ENCODE measurements at places on chromosomes 12 and 14.

DNA sequence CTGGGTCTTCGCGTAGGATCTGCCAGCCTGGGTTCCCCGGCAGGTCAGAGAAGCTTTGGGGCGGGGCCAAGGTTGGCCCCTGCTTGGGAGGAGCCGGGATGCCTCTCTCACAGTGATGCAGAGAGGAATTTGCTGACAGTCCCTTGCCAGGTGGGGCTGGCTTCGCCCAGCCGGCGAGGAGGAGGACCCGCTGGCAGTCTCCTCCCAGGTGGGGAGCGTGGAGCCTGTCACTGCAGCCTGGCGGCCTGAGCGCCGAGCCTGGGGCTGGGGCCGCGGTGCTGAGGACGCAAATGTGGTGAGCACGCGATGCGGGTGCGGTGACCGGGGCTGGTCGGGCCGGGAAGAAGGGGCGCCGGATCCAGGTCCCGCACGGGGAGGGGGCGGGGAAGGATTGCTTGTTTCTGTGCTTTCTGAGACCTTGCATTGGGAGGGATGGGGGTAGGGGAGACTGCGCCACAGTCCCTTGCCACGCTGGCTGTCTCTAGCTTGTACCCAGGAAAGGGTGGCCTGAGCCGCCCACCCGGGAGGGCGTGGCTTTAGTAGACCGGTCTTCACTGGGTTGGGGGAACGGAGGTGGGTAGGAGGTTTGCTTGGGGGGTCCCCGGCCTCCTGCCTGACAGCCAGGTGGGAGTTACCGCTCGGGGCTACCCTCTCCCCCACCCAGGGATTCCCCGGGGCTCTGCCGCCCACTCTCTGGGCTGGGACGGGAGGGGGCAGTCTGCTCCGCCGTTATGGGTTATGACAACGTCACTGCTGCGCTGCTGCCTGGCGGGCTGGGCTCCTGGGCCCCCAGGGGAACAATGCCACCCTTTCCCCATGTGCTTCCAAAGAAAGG lies at the start of gene TMEM63C:
Gene TMEM63C, plus strand, starts transcription at position 196 of the 835 bp plus-strand sequence. CDS start 37,016 bp downstream, outside the sequence.
- DNase-seq = peak; percentile 44

DNA sequence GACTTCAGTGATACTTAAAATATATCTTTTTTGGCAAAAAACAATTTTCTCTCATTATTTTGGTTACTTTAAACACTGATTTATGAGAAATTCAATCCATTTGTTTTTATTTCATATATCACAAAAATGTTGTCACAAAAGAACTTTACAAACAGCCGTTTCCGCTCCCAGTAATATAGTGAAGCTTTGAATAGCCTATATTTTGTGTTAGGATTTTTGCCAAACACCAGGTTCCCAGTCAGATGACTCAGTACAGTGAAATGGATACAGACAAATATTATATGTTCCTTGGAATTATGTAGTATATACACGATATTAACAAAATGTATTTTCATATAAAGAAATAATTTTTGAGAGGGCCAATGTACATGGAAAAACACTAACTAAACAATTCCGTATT lies 411.1 kb downstream of the CCER1 start:
- DNase-seq = no peak

- no peak for DNase-seq
These were observed 7.5 kb downstream of the OR6C65 start for GRCh38 chr12:55407866-55408265.

- no peak for DNase-seq
These were observed 72.8 kb downstream of the SPATS2 start for GRCh38 chr12:49440035-49440434.

DNA sequence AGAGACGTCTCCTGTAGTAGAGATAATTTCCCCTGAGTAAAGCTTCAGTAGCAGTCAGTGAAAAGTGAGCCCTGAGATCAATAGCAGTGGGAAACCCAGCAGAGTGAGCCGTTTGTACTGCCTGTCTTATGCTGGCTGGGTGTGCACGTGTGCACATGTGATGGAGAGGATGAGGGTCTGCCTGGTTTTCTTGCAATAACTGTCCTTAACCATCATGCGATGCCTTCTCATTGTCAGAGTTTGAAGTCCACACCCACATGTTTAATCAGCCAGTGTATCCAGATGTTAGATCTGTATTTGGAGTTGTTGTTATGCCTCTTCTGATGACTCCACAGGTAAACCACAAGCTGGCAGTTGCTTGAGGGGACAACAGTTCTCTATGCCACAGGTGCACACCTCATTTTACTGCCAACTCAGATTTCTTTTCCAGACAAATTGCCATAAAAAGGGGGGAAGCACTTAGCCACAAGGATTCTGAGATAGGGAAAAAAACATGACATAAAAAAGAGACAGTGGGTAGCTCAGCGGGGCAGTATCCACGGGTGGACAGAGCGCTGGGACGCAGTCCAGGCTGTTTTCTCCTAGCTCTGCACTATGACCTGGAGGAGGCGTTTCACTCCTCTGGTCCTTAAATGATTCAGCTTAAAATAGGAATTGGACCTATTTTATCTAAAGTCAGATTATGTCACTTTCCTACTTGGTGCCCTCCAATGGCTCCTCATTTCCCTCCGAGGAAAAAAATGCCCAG lies 192.3 kb downstream of the ANO6 start:
- DNase-seq = no peak

Measured in activated B cell treated with CpG ODN at 0.5 μM for 24 hours (primary cell).